ENCODE measurements at places on chromosomes 4 and X.

DNA sequence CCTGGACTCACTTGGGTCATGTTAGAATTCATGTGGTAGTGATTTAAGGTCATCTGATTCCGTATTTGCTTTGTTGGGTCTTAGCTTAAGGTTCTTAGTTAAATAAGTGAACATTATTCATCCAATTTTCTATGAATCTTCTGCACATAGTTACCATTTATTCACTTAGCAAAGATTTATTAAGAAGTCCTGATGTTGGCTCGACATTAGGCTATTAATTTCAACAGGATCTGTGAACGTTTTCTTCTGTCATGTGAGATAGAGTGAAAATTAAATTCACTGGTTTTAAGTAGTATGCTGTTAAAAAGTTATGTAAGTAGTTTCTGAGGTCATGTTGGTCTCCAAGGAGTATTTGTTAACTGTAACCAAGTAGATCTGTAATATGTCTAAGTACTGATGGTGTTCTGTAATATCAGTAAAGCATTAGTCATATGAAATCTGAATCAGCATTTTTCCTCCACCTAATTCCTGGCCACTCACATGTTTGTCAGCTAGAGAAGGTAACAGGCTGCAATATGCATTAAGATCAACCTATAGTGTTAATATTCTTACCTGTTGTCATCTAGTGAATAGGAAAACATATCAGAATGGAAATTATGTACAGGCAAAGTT is 155.6 kb downstream of the PCDH7 start:
- no peaks in the 10 kb centered on the region for H3K36me3 ChIP-seq
- no peaks in the 10 kb centered on the region for H3K27me3 ChIP-seq
- no peak overlapping the region for H3K4me3 ChIP-seq
- H3K27ac ChIP-seq = no peak overlapping the region

DNA sequence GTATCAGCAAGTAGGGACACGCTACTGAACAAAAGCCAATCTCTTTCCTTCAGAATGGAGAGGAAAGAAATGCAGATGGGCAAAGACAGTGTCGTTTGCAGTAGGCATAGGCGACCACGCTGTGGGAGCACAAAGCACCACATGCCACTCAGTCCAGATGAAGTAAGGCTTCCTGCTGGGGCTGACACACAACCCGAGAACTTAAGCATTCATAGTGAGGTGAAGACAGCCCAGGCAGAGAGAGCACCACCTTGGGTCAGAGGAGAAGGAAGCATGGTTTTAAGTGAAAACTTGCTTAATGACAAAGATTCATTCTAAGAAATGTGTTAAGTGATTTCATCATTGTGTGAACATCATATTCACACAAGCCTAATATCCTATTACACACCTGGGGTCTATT is 238.8 kb downstream of the MGST2 start:
- no peak overlapping the region for H3K27ac ChIP-seq
- no peaks in the 10 kb centered on the region for H3K27me3 ChIP-seq
- H3K4me1 ChIP-seq = peaks cover 12% of the 10 kb centered on the region

DNA sequence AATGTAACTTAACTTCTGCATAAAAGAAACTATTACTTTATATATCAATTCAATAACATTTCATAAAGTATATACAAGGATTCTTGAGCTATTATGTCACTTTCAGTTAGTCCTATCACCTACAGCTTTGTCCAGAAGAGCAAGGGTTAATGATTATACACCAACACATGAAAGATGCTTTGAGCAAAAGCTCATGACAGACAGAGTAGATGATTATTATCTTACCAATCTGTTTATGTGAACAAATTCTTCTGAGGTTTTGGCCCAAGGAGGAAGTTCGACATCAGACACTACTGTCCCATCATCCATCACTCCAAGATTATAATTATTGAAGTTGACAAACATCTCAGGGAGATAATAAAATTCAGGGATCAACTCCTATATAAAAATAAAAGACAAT is 166.7 kb upstream of the MAB21L2 start:
- H3K27ac ChIP-seq = no peak overlapping the region
- no peak for DNase-seq
- H3K27me3 ChIP-seq = no peaks in the 10 kb centered on the region

- H3K4me3 ChIP-seq = no peak overlapping the region
- no peaks in the 10 kb centered on the region for H3K36me3 ChIP-seq
- H3K27me3 ChIP-seq = peaks cover 14% of the 10 kb centered on the region
Observed at GRCh38 chrX:36684053-36684452, 324.1 kb upstream of the FAM47C start.

DNA sequence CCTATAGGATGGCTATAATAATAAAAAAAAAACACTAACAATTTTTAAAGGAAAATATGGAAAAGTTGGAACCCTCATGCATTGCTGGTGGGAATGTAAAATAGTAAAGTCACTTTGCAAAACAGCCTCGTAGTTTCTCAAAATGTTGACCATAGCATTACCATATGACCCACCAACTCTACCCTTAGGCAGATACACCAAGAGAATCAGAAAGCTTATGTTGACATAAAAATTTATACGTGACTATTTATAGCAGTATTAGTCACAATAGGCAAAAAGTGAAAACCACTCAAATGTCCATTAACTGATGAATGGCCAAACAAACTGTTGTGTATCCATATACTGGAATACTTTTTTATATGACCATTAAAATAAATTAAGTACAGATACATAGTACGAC is 19.8 kb upstream of the FAM241A start:
- H3K36me3 ChIP-seq = no peaks in the 10 kb centered on the region
- no peak overlapping the region for H3K4me3 ChIP-seq
- no peak for DNase-seq
- H3K27me3 ChIP-seq = peaks cover 12% of the 10 kb centered on the region
- no peak overlapping the region for H3K27ac ChIP-seq
- H3K4me1 ChIP-seq = peaks cover 12% of the 10 kb centered on the region

Measured in activated T-cell treated with anti-CD3 and anti-CD28 coated beads, Interleukin-2, amount 50 U/mL, for 24 hours (primary cell).